ENCODE measurements at places on chromosomes 7 and 10.

GRCh38 chr7:148264933-148265557, 325.5 kb upstream of the C7orf33 start:
- no peak for DNase-seq

DNA sequence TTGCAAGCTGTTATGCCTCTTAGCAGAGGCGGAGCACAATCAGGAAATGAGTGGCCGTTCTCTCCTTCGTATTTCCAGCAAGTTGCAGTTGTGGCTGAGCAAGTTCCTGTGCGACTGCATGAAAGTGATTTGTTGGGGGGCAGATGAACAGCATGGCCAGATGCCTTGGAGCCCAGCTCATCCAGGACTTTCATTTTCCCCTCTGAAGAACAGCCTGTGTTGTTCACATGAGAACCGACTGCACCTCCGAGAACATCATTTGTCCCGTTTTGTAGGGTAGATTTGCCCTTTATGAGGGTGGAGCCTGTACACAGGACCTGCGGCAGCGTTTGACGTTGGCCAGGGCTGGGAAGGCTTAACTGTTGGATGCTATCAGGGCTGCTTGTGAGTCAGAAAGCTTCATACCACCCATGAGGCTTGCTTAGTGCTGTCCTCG, 4.4 kb downstream of the BAG3 start:
- DNase-seq, result no peak

GRCh38 chr10:25261558-25261957, 86.8 kb downstream of the GPR158 start:
- DNase-seq, result no peak

DNA sequence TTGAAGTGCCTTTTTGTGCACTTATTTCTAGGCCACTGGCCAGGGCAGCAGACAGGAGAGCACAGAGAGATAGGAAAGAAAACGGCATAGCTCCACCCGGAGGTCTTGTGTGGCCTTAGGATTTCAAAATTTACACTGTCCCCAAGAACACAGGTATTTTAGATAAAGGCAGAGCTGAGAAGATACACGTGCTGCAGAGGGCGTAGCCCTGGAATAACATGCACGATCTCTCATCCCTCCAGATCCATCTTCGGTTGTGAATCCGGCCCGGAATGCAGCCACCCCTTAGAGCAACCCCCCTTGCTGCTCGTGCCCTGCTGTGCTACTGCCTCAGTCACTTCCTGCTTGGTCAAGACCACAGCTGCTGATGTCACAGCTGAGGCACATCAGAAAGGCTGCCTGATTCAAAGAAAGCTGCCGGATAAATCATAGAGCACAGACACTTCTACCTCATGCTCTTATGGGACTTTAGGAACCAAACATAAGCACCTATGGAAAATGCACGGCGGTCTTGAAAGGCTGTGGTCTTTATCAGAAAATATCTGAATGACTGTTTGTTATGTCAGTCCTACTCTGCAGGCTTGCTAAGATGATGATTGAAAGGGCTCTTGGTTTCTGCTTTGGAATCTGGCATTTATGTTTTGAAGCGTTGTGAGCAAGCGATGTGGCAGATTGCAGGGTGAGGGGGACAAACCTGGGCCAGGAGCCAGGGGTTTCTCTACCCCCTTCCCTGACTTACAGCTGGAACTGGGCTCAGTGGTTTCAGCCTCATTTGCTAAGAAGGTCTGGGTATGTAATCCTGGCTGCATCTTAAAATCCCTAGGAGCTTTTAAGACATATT, 152.0 kb downstream of the SVIL start:
- peak; percentile 5 for DNase-seq

GRCh38 chr7:53904355-53904754, 637.8 kb upstream of the VSTM2A start:
- no peak for DNase-seq

- DNase-seq, result no peak
Observed at GRCh38 chr10:132237396-132237795, 50.6 kb downstream of the DPYSL4 start.
